ENCODE measurements at places on chromosomes 3 and 15. TPM values are rescaled to one million over a fixed set of nuclear protein-coding genes. Genes with fewer than 3 reads are reported as not detected.

The DUOXA1 gene
- not detected for total RNA-seq

DNA sequence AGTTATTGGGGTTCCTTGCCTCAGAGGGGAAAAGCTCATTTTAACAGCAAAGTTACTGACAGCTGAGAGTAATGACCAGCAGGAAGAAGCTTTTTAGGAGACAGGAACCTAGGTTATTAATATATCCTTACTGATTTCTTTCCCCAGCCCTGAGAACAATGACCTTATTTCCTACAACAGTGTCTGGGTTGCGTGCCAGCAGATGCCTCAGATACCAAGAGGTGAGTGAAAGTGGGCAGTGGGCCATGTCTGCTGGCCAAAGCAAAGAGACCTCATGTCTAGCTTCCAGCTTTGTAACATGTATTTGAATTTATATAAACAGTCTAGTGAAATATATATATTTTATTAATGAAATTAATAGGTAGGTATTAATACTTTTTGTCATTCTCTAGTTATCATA lies 5.0 kb downstream of the CCNDBP1 start:
- no peak for DNase-seq

- DNase-seq, result no peak
Measured at GRCh38 chr3:41236228-41236627, 36.9 kb downstream of the CTNNB1 start.

DNA sequence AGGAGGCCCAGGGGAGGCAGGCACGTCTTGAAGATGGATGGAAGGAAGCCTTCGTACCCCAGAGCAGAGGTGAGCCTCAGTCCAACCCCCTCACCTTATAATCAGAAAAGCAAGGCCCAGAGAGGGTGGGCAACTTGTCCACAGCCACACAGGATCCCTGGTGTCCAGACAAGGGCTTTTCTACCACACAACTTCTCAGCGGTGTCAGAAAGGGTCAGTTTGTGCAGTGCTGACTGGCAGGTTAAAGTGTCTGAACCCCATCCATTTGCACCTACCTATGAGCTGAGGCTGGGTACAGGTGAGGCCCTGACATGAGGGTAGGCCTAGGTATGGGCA lies 8.6 kb downstream of the IGDCC3 start:
- DNase-seq, result no peak

- DNase-seq, result no peak
Measured at GRCh38 chr3:32111560-32111959, 5.1 kb downstream of the GPD1L start.

DNA sequence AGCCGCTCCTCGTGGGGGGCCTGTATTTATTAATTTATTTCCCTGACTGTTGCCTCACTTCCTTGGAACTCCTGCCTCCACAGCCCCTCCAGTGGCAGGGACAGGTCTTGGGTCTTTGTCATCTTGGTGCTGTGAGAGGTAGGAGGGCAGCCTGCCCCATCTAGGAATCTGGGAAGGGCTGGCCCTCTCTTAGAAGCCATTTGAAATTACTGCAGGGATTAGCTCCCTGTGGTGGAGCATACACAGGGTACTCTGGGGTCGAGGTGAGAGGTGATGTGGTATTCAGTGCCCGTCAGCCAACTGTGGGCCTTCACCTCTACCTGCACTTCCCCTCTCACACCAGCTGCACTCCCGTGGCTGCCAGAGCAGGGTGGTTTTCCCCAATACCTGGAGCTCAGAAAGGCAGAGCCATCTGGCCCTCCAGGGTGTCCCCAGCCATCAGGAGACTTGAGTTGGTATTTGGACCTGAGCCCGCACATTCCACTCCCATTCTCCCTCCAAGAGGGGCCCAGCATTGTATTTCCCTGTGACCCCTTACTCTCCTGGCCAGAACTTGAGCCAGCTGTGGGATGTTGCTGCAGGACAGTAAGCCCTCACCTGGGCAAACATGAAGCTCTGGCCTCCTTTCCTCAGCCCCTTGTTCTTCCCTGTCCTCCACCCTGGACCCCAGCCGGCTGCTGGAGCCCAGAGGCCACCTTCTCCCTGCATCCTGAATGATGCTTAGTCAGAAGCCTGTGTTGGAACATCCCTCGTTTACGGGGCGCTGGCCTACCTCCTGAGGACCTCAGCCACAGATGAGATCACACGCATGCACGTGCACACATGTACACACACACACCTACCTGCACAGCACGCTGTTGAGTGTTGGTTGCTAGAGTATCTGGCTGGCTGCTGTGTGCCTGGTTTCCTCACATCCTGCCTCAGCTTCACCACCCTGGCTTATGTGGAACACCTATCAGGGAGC lies 2.0 kb upstream of the JMJD7 start:
- no peak for DNase-seq

- DNase-seq, result no peak
Measured at GRCh38 chr3:167481164-167481563, 7.3 kb upstream of the SERPINI2 start.

- no peak for DNase-seq
Measured at GRCh38 chr3:94453864-94454263, 391.0 kb downstream of the NSUN3 start.

DNA sequence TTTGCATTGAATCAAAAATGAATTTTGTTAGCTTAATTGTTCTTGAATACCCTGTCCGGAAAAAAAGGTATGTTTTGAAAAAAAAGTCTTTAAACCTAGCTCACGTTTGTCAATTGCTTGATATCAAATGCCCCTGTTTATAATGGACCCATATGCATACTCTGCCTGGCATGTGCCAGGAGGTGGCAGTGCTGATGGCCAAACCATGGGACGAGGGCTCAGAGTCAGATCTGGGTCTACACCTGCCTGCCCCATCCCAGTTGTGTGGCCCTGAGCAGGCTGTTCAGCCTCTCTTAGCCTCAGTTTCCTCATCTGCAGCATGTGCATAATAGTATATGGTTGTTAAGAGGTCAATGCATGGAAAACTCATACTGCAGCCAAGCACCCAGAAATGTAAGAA lies 38.8 kb downstream of the PRKCD start:
- no peak for DNase-seq

The THAP10 gene
- 0.19 TPM for total RNA-seq

The SAMMSON gene
- not detected for total RNA-seq

DNA sequence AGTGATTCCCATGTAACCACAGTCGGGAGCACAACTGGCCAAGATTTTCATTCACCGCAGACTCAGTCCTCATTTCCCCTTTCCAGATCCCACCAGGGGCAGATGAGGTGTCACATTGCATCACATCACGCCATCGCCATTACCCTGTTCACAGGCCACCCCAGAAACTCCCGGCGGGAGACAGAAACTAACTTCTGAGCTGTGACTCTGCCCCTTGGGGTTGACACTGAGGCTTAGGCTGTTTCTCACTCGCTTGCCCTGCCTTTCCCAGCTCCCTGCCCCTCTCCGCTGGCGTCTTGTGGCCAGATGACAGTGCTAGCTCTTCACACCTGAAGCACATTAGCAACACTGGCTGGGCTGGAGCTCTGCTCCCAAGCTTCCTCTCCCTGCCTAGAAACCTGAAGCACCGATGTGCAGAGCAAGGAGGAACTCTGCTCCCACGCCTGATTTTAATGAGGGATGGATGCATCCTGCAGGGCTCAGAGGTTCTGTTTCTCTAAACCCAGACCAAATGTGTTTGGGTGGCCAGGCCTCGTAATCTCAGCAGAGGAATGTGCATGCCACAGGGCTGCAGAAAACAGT lies 88.8 kb upstream of the CTDSPL start:
- no peak for DNase-seq

- DNase-seq, result no peak
Measured at GRCh38 chr3:38029400-38030125, at the start of gene PLCD1. Gene PLCD1, minus strand, starts transcription at chr3:38029642. Its CDS starts 103 bp downstream, at chr3:38029539.

DNA sequence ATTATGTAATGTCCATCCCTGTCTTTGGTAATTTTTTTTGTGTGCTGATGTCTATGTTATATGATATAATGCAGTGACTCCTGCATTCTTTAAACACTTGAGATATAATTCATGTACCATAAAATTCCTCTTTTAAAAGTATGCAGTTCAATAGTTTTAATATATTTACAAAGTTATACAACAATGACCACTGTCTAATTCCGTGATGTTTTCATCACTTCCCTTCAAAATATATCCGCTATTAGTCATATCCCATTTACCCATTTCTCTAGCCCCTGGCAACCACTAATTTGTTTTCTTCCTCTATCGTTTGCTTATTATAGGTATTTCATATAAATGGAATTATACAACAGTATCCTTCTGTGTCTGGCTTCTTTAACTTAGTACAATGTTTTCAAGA lies 64.9 kb upstream of the SUCLG2 start:
- no peak for DNase-seq

DNA sequence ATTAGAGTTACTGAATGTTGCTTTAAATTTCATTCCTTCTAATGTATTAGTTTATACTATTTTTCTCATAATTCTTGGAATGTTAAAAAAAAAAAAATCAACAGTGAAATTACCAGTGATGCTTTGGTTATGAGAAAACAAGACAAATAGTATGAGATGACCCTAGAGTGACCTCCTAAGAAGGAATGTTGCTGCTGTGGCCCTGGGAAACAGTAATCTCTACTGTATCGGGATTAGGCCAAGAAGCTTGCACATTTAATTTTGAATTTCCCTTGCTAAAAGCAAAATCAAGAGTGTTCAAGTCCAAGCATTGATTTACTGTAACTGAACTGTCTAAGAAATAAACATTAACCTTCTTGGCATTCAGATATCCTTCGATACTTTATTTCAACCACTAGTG lies 18.1 kb downstream of the TOPBP1 start:
- DNase-seq, result no peak

The RNF123 gene
- 25.5 TPM for total RNA-seq
